ENCODE measurements at places on chromosomes 1 and 21.
A peak's percentile ranks its signal among the peaks of the same experiment; 100 is the strongest.

- ATAC-seq, result no peak
Measured at GRCh38 chr1:199261328-199261727, 622.5 kb downstream of the PTPRC start.

DNA sequence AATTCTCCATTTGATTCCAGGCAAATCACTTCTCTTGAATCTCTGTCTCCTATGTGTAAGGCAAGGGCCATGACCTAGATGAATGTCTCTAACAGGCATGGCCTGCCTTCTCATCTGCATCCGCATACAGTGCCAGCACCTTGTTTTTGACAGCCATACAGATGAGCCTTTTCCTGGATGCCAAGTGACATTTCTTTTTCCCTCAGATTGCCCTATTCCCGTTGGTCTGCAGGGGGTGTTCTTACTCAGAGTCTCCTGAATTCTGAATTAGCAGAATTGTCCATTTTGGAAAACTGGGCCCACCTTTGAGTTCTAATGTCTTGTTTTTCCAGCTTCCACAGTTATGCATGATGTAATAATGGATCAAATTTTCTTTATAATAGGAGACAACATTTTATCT, 88.0 kb upstream of the ADAR start:
- ATAC-seq, result 0 out of 3 replicates have a peak, but pooled peaks have one; percentile 26

- no peak for ATAC-seq
Measured at GRCh38 chr1:47679301-47679791, 241.5 kb downstream of the FOXD2 start.

DNA sequence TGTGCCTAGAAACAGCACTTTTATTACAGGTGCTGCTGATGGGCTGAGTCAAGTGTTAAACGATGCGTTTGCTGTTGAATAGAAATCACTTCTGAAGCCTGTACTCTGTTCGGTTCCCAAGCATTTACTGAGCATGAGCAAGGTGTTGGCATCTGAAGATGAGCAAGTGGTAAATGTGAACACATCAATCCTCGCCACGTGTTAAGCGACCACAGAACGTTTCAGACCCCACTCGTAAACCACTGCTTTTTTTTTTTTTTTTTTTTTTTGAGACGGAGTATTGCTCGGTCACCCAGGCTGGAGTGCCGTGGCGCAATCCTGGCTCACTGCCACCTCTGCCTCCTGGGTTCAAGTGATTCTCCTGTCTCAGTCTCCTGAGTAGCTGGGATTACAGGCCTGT, 241.2 kb downstream of the SETD4 start:
- no peak for ATAC-seq

DNA sequence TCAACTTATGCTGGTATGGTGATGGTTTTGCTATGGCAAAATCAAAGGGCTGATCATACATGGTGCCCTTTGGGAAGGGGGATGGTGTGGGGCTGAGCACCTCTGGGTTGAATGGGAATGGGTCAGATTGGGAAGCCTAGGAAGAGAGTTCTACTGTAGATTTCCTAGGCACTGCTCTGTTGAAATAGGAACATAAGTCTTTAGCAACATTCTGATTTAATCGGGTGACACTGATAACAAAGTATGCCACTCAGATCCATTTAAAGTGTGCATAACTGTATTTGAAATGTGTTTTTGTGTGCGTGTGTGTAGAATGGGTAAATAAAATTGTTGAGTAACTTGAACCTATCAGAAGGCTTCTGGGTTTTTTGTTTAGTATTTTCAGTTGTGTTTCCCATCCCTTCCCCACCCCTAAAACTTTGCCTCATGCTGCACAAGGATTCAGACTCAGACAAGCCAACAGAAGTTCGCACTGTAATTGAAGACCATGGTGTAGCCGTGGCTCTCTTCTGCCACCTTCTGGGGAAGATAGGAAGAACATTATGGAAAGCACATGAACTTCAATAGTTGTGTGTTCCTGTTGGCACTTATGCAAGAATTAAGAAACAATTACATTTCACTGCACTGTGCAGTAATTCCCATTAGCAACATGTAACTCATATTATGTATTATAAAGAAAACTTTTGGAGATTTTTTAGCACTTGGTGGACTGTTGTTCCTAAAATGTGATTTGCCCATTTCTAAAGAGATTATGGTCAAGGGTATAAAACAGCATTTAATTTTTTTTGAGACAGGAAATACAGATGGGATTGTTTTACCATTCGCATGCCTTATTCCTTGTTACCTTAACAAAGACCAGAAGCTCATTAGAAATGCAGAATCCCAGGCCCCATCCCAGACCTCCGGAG, 10.9 kb upstream of the C4BPB start:
- peak; percentile 97 for ATAC-seq

DNA sequence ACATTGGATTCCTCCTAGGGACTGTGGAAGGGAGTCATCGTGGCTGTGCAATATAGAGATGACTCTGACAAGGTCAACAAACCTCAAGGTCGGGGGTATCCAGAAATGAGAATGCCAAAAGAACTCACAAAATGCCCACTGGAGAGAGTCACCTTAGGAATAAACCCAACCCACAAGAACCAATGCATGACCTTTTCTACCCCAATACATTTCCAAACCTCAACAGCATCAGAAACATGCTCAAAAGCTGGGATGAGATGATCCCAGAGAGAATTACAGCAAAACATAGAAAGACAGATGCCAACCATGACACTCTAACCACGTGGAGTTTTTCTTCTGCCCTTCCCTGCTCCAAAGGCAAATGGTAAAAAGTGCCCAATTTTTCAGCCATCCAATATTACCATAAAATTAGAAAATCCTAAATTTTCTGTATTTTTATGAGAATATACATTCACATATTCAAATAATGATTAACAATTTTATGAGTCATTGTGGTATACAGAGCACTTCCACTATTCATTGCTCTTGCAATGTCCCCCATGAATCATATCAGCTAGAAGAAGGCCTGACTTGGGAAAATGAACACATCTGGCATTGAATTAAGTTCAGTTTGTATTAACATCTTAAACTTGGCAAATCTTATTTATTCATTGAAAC, 88.2 kb upstream of the PALMD start:
- peak; percentile 75 for ATAC-seq

DNA sequence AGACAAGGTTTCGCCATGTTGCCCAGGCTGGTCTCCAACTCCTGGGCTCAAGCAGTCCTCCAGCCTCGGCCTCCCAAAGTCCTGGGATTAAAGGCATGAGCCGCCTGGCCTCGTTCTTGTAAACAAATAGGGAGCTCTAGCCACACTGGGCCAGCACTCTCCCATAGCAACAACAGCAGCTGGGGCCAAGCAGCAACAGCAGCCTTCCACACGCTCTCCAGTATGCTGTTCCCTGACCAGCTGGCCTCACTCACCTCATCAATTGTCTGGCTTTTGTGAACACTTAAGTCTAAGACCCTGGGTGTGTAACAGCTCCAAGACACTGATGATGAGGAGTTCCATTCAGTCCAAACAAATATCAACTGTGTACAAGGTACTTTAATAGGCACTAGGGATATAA, 16.9 kb upstream of the GLIS1 start:
- no peak for ATAC-seq

DNA sequence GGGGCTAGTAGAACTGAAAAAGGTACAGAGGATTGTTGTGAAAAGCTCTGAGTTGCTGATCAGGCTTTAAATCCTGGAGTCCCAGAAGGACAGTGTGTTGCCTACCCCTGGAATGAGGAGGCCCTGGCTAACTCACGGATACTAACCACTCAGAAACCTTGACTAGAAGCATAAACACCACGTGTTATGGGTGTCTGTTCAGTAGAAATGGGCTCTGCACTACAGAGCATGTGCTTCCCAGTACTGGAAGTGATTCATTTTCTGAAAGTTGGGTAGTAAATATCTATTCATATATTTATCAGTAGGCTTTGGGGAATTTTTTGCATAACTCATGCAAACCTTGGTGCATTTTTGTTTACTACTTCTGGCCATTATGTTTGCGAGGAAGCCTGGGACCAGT, 15.1 kb upstream of the CLCA1 start:
- ATAC-seq, result no peak
